NCI-H187 treated with DMSO at 0.1 percent for 48 hours (cell line): ENCODE measurements at places on chromosomes 11 and 22.

GRCh38 chr11:45031912-45032519 lies 81.3 kb upstream of the TP53I11 start:
- no peak for DNase-seq

- DNase-seq = no peak
Measured at GRCh38 chr11:32939866-32940265, 47.3 kb downstream of the QSER1 start.

DNA sequence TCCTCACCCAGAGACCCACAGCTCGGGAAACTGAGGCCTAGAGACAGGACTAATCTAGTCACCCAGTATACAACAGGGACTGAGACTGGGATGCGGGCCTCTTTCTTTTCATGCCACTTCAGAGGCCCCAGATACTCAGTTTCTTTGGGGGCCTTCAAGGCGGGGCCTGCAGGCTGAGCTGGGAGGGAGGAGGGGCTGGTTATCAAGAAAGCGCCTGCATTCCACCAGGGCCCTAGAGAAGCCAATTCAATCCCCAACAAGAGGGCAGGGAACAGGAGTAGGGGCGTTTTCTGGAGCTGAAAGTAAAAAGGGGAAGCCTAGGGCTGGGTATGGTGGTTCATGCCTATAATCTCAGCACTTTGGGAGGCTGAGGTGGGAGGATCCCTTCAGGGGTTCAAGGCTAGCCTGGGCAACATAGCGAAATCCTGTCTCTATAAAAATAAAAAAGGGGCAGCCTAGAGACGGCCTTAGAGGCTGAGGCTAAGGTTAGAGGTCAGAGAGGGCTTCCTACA lies 1.6 kb downstream of the ATG2A start:
- no peak for DNase-seq

GRCh38 chr11:96781082-96781481 lies 391.3 kb downstream of the JRKL start:
- no peak for DNase-seq

GRCh38 chr11:12415342-12415966 lies 38.1 kb downstream of the PARVA start:
- no peak for DNase-seq

GRCh38 chr11:24709928-24710565 lies 213.2 kb downstream of the LUZP2 start:
- DNase-seq = no peak

- DNase-seq = no peak
Measured at GRCh38 chr11:17538731-17539130, 5.5 kb downstream of the USH1C start.

- no peak for DNase-seq
Measured at GRCh38 chr11:35748644-35749043, 86.1 kb downstream of the TRIM44 start.

DNA sequence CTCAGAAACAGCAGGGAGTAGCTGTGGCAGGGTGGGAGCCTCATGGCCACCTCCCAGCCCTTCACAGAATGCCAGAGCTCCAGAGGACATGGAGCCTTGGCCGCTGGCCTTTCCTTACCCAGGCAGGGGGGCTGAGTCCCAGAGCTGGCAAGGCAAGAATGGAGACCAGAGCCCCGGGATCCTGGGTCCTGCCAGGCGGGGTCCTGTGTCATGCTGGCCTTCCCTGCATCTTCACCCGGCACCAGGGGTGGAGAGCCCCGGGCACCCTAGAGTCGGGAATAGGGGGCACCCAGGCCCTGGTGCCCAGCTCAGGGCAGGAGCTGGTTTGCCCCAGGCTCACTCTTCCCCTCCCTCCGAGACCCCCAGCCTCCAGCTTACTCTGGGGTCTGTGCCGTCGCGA lies 519.9 kb downstream of the TBC1D22A start:
- DNase-seq = no peak

DNA sequence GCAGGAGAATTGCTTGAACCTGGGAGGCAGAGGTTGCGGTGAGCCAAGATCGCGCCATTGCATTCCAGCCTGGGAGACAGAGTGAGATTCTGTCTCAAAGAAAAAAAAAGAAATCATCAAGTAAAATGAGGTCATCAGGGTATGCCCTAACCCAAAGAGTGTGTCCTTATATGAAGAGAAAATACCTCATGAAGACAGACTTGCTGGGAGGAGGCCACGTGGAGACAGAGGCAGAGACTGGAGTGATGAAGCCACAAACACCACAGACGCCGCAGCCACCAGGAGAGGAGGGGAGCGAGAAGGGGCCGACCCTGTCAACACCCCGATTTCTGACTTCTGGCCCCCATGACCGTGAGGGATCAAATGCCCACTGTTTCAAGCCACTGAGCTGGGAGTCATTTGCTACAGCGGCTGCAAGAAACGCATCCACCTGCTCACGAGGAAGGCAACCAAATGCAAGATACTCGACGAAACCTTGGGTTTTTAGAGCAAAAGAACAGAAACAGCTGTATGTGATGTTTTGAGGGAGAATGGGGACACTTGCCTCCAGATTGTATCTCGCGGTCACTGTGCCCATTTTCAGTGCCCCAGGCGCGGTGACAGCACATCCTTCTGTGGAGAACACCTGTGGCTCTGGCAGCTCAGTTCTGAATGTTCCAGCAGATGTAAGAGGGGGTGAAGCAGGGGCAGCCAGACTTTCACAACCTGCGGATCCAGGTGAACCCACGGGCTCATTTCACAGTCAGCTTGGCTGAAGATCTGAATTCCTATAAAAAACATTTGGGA lies 1317.2 kb downstream of the TBC1D22A start:
- DNase-seq = no peak

DNA sequence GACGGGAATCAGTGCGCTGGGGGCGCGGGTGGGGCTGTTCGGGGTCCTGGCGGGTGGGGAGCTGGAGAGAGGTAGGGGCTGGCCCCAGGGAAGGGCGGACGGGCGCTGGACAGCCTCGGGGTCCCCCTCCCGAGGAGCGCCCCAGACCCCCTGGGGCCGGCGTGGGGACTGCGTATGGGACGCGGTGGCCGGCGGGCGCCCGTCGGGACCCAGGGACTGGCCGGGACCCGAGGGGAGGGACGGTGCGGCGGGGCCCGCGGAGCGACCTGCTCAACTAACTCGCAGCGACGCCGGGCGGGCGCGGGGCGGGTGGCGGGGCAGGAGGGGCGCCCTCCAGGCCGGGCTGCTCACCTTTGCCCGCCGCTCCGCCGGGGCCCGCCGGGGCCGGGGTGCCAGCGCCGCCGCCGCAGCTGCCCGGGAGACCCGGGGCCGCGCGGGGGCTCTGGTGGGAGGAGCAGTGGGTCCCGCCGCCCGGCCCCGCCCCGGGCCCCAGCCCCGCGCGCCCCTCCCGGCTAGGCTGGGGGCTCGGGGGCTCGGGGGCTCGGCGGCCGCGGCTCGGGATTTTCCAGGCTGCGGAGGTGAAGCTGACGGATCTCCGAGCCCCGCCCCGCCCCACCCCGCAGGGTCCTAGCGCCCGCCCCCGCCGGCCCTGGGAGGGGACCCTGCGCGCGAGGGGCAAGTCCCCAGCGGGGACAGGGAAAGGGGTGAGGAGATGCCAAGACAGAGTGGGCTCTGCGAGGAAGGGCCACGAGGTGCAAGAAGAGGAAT lies 12.3 kb downstream of the STARD10 start:
- no peak for DNase-seq

GRCh38 chr11:71372693-71373657 lies 75.2 kb downstream of the DHCR7 start:
- DNase-seq = no peak

DNA sequence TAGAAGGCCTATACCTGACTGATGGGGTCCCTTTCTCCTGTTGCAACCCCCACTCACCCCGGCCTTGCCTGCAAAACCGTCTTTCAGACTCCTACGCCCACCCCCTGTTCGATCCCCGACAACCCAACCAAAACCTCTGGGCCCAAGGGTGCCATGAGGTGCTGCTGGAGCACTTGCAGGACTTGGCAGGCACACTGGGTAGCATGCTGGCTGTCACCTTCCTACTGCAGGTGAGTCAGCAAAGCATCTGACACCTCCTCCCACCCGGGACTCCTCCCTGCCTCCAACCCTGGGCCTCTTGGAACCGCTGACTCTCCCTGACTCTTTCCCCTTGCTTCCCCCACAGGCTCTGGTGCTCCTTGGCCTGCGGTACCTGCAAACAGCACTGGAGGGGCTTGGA lies 1.2 kb downstream of the ROM1 start:
- DNase-seq = no peak
